CD4-positive, alpha-beta T cell treated with Interleukin-15 for 4 hours (primary cell): ENCODE measurements at places on chromosomes 2 and 18.
A peak's percentile ranks its signal among the peaks of the same experiment; 100 is the strongest.

GRCh38 chr2:206855585-206856433 is 83.5 kb upstream of the CPO start:
- no peak for DNase-seq

- no peak for DNase-seq
These were observed 243.3 kb upstream of the NCKAP5 start for GRCh38 chr2:133811409-133812125.

GRCh38 chr2:174335254-174335987 is 667 bp downstream of the SP9 start:
- no peak for DNase-seq

DNA sequence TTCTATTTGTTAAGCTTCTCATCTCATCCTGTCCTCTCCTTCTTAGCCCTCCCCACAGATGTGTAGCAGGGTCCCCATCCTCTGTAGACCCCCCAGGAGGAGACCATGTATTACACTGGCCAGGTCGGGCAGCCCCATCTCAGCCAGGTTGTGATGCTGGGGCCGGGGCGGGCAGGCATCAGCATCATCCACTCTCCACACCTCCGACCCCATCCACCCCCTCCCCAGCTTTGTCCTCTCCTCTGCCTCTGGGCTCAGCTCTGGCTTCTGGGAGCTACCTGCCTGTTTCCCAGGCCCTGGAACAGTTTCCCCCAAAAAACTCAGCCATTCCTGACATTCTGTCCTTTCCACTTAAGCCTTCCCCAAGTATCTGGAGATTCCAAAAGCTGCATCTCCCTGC is 49.2 kb downstream of the GBX2 start:
- DNase-seq: no peak

DNA sequence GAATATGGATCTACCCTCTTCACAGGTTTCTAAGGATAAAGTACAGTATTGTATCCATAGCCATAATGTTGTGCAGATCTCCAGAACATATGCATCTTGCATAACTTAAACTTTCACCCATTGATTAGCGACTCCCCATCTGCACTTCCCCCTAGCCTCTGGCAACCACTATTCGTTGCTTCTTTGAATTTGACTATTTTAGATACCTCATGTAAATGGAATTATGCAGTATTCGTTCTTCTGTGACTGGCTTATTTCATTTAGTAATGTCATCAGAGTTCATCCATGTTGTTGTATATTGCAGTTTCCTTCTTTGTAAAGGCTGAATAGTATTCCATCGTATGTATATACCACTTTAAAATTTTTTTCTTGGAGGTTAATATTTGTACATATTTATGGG is 128.9 kb downstream of the SMAD7 start:
- no peak for DNase-seq

GRCh38 chr2:73971722-73972121 is 13.0 kb upstream of the TET3 start:
- DNase-seq: no peak

GRCh38 chr2:219676586-219676985 is 49.2 kb downstream of the SLC4A3 start:
- no peak for DNase-seq

- DNase-seq: peak; percentile 40
These were observed 909 bp downstream of the TMEM87B start for GRCh38 chr2:112055730-112056625.

GRCh38 chr2:98293931-98294687 is 52.1 kb upstream of the CNGA3 start:
- DNase-seq: no peak

DNA sequence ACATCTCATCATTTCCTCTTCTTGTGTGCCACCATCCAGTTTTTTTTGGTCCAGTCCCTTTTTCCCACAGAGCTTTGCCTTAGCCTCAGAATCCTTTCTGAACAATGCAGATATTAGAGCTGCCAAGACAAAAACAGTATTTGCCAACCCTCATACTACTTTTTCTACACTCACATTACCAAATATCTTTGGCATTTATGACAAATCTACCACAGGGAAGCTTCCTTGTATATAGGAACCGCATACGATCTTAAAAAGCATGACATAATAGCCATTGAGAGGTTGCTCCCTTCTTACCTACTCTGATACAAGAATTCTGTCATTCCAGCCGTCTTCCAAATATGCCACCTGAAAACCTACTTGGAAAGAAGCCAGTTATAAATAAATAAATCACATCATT is 9.4 kb downstream of the ZNF24 start:
- no peak for DNase-seq

- DNase-seq: no peak
These were observed 39.1 kb downstream of the CYRIA start for GRCh38 chr2:16626497-16626896.

- DNase-seq: no peak
These were observed at the start of gene VIT for GRCh38 chr2:36696533-36696932. VIT (plus strand) TSS chr2:36696707; CDS start chr2:36716371, 19,664 bp downstream.

- DNase-seq: no peak
These were observed 159.0 kb upstream of the SETBP1 start for GRCh38 chr18:44521668-44522022.
